Head of caudate nucleus (tissue), 42 donors: ENCODE measurements at places on chromosomes 13 and 19.

DNA sequence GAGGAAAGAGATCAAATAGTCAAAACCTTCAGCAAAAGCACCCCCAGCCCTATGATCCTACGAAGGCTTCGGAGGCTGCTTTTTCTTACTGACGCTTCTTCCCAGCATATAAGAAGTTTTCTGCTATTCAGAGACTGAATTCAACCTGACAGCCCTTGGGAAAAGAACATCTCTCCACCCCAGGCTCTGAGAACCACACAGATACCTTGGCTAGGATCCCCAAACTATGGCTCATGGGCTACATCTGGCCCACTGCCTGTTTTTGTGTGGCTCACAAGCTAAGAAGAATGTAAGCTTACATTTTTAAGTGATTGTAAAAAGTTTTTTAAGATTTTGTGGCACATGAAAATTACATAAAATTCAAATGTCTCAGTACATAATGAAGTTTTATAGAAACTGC is 3.0 kb downstream of the SLC15A1 start:
- DNase-seq = no peak

DNA sequence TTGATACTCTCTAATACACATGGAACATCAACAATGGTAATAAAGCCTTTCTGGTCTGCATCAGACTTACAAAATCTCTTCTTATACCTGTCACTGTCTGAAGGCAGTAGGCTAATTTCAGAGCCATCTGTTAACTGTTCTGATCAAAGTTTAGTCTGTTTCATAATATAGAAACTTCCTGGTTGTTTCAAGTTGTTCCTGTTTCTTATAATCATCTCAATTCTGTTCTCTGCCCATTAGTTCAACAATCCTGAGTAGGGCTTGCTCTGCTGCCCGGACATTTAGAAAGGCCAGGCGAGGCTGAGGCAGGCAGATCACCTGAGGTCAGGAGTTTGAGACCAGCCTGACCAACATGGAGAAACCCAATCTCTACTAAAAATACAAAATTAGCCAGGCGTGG is 5.4 kb upstream of the ZSCAN5A start:
- DNase-seq = no peak

- no peak for DNase-seq
These were observed 219.7 kb downstream of the LMO7 start for GRCh38 chr13:75855847-75856246.

DNA sequence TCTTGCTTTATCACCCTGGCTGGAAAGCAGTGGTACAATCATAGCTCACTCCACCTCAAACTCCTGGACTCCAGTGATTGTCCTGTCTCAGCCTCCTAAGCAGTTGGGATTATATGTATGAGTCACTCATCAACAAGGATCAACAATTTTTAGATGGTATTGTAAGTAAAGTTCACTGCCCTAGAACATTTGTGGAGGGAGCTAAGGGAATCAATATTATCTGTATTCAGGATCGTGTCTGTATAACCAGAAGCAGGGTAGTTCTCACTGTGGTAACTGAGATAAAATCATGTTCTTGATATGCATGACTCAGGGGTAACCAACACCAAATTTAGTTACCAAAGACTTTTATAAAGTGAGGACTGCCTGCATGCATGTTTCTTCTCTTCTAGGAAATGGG is 27.0 kb downstream of the ZMYM5 start:
- no peak for DNase-seq

GRCh38 chr13:33355201-33355895 is 69.8 kb upstream of the STARD13 start:
- no peak for DNase-seq

GRCh38 chr19:15238639-15239155 is 6.4 kb upstream of the EPHX3 start:
- no peak for DNase-seq

GRCh38 chr13:20462533-20462915 is 63.1 kb downstream of the CRYL1 start:
- DNase-seq = no peak

DNA sequence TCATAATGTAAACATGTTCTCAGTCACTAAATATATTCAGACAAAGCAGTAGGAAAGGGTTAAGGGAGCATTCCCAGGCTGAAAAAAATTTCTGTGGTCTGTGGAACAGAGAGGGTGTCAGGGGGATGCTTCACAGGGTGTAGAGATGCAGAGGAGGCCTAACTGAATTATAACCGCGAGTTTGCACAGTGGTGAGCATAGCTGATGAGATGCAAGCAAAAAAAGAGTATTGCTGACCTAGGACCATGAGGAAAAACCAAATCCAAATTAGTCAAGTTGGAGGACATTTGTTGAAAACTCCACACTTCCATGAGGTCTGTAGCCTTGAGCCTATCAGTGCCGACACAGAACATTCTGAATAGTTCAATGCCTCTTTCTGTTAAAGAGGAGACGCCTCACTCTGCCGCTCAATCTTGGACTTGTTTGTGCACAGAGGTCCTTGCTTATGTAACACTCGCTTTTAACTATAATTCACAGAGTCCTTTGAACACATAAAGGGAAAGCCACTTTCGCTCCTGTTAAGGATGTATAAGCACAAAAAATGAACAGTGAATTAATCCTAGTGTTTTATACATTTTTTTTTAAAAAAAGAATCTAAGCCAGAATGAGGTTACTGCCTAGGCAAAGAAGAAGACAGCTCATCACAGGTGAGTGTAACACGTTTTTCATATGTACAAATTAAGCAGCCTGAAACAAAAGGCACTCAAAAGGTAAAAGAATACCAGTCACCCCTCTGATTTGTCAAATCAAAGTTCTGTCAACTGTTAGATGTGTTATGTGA is 25.8 kb upstream of the INTS6 start:
- peak; percentile 3 for DNase-seq

- DNase-seq = no peak
These were observed 704.6 kb upstream of the PCDH9 start for GRCh38 chr13:67934617-67935330.

- DNase-seq = no peak
These were observed 111.1 kb downstream of the COG6 start for GRCh38 chr13:39766464-39767158.

GRCh38 chr13:93865235-93865634 is 614.2 kb downstream of the DCT start:
- DNase-seq = no peak

- DNase-seq = no peak
These were observed 39.8 kb upstream of the MBNL2 start for GRCh38 chr13:97182111-97182890.

- DNase-seq = no peak
These were observed 255.1 kb downstream of the TBC1D4 start for GRCh38 chr13:75226733-75227435.

- no peak for DNase-seq
These were observed 7.2 kb upstream of the SERTM1 start for GRCh38 chr13:36666477-36667229.

GRCh38 chr19:13784731-13785452 is 10.4 kb upstream of the ZSWIM4 start:
- peak; percentile 54 for DNase-seq

GRCh38 chr19:38693380-38694223 is 46.2 kb downstream of the ACTN4 start:
- no peak for DNase-seq

DNA sequence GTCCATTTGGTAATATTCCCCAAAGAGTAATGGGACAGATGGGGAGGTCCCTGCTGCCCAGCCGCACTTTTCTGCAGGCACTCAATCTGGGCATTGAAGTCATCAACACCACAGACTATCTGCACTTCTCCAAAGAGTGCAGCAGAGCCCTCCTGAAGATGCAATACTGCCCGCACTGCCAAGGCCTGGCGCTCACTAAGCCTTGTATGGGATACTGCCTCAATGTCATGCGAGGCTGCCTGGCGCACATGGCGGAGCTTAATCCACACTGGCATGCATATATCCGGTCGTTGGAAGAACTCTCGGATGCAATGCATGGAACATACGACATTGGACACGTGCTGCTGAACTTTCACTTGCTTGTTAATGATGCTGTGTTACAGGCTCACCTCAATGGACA is 295.0 kb downstream of the GPC5 start:
- no peak for DNase-seq

- DNase-seq = no peak
These were observed 21.9 kb downstream of the CDC16 start for GRCh38 chr13:114256547-114256946.

- DNase-seq = no peak
These were observed 402.4 kb downstream of the KCNRG start for GRCh38 chr13:50417597-50417996.

DNA sequence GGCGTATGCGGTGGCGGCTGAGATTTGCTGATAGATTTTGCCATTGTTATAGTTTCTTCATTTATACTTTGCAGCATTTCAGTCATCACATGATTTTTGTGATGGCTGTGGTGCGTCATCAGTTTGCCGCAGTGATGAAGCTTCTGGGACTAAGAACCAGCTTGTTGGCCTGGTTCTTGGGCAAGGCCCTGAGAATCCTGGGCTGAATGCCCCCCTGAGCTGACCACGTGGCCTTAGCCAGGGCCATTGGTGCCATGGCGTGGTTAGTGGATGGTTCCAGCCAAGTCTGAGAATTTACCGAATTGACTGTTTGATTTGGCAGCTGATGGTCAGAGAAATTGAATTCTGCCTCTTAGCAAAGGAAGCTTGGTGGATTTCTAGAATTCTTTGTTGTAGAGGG is 17.8 kb downstream of the GATAD2A start:
- no peak for DNase-seq

- DNase-seq = no peak
These were observed 86.4 kb upstream of the SLC7A1 start for GRCh38 chr13:29681864-29682263.

DNA sequence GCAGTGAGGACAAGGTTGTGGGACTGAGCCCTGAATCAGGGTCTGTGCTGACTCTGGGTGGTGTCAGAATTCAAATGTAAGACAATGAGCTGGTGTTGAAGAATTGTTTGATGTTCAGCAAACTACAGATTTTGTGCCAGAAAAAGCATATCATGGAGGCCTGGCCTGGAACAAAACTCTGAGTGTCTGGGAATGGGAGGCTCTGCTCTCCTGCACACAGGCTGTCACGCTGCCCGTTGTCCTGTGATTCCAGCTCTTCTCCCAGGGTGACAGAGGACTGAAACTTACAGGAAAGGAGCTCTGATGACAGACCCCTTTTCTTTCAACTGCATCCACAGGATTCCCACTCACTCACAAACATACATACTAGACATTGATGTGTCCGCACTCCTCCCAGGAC is 120.1 kb downstream of the ZNF486 start:
- peak; percentile 33 for DNase-seq

GRCh38 chr13:108212886-108213285 is 2.5 kb downstream of the LIG4 start:
- no peak for DNase-seq

DNA sequence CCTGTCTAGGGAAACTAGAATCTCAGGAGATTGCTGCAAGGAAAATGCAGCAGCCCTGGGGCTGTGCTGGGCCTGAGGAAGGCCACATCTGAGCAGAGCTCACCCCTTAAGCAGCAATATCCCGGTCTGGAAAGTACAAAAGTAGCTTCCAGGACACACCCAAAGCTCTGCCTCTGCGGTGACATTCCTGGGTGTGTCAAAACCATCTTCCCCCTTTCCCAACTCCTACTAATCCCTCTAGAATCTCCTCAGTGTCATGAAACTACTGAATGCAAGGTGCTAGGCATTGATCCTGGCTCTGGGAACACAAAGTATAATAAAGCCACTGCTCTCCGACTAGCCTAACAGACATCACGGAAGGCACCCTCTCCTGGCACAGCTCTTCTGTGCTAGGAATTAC is 5.0 kb downstream of the PBX4 start:
- no peak for DNase-seq

DNA sequence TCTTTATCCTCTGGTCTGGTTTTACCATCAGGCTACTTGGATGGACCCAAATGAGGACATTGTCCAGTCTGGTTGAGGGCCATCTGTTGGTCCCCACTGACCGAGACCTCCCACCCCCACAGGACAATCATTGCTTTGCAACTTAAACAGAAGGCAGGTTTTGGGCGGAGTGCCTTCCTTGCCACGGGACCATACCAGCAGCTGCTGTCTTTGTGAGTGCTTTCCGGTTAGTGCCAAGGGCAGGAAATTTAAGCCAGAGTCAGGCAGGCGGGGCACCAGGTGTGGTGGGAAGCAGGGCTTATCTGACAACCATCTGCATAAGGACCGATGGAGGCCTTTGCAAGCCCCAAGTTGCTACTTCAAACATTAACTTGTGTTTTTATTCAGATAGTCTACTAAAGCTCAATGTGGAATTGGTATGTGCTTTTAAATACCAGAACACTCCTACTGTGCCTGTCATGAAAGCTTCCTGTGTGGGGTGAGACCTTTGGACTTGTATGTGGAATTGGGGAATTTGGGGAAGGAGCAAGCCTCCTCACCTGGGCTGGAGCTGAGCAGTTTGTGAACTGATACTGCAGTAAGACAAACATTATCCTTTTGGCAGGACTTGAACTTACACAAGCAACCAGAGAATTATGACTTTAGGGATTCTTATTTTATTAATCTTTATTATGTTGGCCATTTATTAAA is 39.3 kb upstream of the UBE2L5 start:
- no peak for DNase-seq

- no peak for DNase-seq
These were observed 1.4 kb downstream of the RAP2A start for GRCh38 chr13:97435323-97435722.

DNA sequence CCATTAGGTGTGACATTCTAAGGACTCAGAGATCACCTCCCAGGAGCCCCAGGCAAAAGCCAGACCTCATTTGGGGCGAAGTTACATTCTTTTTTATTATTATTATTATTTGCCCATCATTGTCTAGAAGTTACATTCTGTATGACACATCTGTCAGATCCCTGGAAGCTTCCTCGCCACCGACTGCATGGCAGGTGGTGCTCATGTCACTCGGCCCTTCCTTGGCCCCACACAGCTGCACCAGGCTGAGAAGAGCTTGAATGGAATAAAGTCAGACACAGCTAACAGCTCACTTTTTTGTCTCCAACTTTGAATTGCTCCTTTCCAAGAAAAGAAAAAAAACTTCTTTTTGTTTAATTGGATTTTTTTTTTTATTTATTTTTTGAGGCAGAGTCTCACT is 41.4 kb upstream of the LDLR start:
- no peak for DNase-seq

GRCh38 chr13:103607995-103608394 is 541.8 kb upstream of the SLC10A2 start:
- no peak for DNase-seq

DNA sequence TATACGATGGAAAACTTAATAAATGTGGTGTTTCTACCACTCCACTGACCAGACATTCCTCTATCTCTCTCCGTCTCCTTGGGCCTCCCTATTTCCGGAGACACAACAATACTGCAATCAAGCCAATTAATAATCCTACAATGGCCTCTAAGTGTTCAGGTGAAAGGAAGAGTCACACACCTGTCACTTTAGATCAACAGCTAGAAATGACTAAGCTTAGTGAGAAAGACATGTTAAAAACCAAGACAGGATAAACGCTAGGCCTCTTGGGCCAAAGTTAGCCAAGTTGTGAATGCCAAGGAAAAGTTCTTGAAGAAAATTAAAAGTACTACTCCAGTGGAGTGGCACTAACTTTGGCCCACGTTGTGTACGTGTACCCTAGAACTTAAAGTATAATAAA is 22.5 kb downstream of the ZDHHC20 start:
- DNase-seq = no peak

DNA sequence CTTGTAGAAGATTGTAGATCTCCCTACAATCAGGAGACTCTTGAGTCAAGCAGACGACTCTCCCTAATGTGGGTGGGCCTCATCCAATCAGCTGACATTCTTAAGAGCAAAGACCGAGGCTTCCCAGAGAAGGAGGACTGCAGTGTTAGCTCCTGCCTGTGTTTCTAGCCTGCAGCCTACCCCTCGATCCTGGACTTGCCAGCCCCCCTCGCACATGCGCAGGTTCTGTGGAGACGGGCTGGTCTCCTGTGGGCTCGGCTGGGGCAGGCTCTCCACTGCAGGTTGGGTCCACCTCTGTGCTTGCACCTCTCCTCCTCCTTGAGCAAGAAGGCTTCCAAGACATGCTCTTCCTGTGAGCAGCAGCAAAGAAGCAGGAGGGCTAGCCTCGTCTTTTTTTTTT is 185.2 kb upstream of the SOX1 start:
- DNase-seq = no peak
